ENCODE measurements at places on chromosomes 12 and 14.

- no peak for DNase-seq
Observed at GRCh38 chr14:98269533-98269932, 1002.5 kb downstream of the BCL11B start.

- no peak for DNase-seq
Observed at GRCh38 chr14:27253966-27254365, 656.1 kb upstream of the NOVA1 start.

- DNase-seq = no peak
Observed at GRCh38 chr12:7114008-7114407, 5.0 kb upstream of the C1RL start.

GRCh38 chr12:107817250-107817649, 42.7 kb downstream of the ASCL4 start:
- no peak for DNase-seq

- DNase-seq = no peak
Observed at GRCh38 chr12:131735476-131736445, 24.9 kb downstream of the SFSWAP start.

GRCh38 chr14:100476012-100476822, 111.0 kb downstream of the BEGAIN start:
- DNase-seq = peak; percentile 78

- no peak for DNase-seq
Observed at GRCh38 chr12:52561880-52562449, 9.0 kb upstream of the KRT71 start.

DNA sequence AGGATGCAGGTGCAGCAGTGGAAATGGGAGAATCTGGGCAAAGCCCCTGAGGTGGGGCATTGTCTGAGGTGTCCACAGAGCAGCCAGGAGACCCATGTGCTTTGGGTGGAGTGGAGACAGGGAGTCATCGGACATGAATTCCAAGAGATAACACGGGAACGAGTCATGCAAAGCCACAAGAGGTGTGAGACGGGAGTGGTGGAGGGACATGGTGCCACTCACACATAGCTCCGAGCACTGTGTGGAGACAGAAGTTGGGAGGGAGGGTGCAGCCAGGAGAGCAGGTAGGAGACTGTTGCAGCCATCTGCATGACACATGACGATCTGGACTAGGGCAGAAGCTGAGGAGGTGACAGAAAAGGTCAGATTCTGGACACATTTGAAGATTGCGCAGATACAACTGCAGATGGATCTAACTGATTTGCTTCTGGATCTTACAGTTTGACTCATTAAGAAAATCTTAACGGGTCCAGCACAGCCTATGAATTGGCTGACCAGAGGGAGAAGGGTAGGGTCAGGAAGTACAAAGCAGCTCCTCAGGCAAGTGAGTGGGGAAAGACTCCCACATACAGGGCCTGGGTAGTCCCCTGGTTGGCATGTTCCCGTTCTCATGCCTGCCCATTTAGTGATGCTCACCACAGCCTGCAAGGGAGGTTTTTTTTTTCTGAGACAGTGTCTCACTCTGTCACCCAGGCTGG, 379.8 kb downstream of the FUT8 start:
- DNase-seq = peak; percentile 49

DNA sequence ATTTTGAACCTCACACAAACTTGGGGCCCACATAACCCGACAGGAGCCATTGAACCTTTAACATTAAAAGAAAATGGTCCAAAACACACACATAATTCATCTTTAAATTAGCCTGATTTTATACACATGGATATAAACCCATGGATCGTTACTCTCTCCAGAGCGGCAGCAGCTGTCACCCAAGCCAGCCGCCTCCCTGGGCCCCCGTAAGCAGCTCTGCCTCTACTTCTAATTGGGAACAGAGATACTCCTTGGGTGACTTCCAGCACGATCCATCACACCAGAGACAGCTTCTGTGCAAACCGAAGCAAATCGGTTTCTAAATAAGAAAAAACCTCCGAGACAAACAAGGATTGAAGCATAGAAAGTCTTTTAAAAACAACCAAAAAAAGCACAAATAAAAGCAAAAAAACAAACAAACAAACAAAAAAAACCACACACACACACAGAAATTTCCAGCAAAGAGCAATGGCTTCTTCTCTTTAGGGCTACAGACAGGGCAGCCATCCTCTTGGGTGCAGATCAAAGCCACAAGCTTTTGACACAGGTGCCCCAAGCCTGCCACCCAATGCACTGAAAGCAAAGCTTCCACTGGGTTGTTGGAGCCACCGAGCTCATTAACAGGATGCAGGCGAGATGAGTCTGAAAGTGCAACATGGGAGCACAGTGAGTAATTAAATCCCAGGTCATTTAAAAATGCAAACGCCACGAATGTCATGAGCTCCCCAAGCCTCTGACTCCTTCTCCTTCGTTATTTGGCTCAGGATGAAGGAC, 156.9 kb downstream of the DPF3 start:
- no peak for DNase-seq

DNA sequence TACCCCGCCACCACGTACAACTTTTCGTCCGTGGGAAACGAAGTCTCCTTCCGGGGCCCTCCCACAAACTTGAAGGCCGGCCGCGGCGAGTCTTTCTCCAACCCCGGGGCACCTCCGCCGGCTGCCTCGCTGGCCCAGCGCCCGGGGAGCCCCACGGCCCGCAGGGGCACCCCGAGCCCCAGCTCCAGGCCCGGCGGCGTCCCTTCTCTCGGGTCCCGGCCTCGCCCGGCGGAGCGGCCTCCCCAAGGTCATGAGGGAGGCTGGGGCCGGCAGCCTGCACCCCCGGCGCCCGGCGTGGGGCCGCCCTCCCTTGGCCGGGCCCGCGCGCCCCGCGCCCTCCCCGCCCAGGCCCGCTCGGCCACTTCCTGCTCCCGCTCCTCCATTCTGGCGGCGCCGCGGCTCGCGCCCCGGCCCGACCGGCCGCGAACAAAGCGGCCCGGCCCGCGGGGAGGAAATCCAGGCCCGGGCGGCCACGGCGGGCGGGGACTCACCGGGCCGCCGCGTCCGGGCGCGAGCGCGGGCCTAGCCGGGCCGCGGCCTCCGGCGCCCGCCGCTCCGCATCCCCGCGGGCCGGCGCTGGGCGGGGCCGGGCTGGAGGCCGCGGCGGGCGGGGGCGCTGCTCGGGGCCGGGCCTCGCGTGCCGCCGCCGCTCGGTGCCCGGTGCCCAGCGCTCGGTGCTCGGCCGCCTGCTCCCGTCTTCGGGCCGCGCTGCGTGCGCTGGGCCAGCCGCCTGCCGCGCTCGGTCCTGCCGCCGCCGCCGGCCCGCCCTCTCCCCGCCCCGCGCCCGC, at the start of gene AKT1:
Gene AKT1, minus strand, starts transcription at position 756 of the 788 bp plus-strand sequence. CDS start 3,105 bp downstream, outside the sequence.
- no peak for DNase-seq

- DNase-seq = peak; percentile 23
Observed at GRCh38 chr12:118498171-118498570, 121.8 kb downstream of the SUDS3 start.

DNA sequence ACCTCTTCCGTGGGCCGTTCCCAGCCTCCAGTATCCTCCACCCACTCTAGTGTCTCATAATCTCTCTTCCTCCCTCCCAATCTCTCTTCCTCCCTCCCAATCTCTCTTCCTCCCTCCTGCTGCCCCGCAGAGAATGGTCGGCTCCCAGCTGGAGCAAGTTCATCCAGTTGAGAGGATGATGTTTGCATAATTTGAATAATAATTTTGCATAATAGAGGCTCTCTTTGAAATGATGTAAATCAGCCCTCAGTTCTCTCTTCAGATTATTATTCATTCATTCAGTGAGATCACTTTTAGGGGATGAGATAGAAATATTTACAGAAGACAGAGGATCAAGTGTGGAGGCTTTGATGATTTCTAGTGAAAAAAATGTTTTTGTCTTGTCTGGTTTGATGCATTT, 125.0 kb downstream of the PTPN11 start:
- DNase-seq = no peak

DNA sequence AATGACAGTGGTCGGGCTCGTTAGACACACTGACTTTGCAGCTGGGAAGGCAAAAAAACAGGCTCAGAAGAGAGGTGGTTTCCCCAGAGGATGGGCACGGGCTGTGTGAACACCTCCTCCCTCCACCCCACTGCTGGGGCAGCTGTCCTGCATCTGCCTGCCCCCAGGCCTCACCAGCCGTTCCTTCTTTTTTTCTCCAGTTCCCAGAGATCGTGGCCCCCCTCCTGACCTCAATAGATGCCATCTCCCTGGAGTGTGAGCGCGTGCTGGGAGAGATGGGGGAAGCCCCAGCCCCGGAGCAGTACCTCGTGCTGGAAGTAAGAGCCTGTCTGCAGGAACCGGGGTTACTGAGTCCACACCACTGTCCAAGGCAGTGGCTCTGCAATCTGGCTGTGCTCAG, 17.4 kb downstream of the MVK start:
- DNase-seq = no peak

- no peak for DNase-seq
Observed at GRCh38 chr14:99080306-99080705, 191.7 kb downstream of the BCL11B start.

DNA sequence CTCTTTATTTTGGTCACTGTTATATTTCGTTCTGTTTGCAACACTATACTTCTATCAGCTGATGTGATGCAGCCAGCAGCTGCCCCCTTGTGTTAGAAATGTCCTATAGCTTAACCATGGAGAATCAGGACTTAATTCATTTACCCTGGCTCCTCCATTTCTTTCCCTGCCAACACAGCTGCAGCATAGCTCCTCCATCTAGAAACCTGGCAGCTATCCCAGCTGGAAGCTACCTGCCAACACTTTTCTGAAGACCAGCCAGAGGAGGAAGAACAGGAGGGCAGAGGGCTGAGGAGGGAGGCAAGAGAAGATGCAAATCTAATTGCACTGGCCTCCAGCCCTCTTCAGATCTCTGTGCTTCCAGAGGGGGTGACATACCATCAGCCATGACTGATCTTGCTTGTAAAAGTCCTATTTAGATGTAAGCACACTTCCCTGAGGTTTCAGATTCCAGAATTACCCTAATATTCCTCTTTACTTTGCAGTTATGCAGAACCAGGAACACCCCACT, 156.8 kb upstream of the TMEM260 start:
- peak; percentile 51 for DNase-seq

GRCh38 chr12:131171029-131171428, 217.3 kb downstream of the ADGRD1 start:
- no peak for DNase-seq

Data from SW480 (cell line).